ENCODE measurements at places on chromosomes 5 and 9.
A peak's percentile ranks its signal among the peaks of the same experiment; 100 is the strongest.

DNA sequence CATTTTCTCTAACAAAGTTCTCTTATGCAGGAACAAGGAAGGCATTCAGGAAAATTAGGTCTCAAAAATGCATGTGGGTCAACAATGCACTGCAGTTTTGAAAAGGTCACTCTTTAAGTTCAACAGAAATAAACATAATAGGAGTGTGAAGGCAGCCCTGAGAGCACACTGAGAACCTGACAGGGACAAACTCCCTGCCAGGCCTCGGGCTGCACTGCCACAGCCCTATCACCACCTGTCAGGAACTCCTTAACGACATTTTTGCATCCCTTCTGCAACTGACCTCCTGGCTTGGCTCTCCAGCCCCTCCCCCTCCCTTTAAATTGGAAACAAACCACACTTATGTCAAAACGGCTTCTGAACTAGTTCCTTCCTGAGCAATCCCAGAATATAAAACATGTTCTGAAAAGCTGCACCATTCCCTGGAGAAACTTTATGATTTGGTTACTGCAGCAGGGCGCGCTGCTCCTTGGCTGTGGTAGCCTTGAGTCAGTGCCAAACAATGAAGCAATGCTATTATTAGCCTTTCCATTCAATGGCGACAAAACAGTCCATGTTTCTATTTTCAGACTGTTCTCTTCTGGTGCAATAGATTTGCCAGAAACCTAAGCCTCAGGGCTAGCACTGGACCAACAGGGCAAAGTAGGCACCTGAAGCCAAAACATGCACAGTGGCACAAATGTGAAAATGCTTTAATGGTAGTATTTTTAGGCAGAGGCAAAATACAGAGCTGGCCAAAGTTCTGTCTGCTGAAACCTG, 160.1 kb upstream of the ZNF608 start:
- peak; percentile 78 for DNase-seq

DNA sequence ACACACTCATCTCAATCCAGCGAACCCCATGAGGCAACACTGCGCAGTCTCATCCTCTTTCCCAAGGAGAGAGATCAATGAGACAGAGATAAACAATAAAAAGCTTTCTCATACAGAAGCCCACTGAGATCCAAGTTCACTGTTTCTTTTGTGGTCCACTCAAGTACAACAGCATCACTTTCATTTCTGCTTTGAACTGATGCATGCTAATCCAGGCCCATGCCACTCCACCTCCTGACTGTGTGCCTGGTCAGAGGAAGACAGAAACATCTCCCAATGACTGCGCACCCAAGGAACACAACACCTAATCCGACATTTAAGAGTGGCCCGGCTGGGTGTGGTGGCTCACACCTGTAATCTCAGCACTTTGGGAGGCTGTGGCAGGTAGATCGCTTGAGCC, 104.0 kb downstream of the SERINC5 start:
- DNase-seq, result no peak

- DNase-seq, result no peak
Observed at GRCh38 chr5:43664501-43665040, 61.6 kb downstream of the NNT start.

- no peak for DNase-seq
Observed at GRCh38 chr9:124001866-124002525, 9.6 kb upstream of the LHX2 start.

DNA sequence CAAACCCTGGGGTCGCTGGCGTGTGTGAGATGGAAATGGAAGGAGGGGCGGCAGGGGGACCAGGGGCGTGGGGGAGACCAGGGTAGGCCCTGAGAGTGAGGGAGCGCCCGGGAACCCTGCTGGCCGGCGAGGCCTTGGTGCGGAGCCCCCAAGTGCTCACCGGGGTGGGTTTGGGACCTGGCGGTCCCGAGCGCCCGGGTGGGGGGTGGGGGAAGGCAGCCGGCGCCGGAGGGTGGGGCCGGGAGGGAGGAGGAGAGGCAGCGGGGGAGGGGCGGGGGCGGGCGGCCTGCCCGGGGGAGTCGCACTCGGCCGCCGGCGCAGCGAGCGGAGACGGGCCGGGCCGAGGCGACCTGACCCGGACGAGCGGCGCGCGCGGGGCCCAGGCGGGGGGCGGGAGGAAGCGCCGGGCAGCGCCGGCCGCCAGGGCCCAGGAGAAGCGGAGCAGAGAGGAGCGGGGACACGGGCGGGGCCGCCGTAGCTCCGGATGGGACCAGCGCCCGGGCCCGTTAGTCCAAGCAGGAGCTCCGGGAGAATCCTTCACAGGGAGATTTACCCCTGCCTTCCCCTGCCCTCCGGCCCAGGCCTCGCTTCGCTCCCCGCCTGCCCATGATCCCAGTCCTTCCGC, at the start of gene NPR2:
TSS of gene NPR2 (plus strand) at position 295 of the 625 bp plus-strand sequence. CDS start 818 bp downstream, outside the sequence.
- DNase-seq, result peak; percentile 27

GRCh38 chr9:108813951-108814601, 41.7 kb downstream of the ACTL7B start:
- peak; percentile 38 for DNase-seq

GRCh38 chr9:110842169-110842568, 173.6 kb downstream of the MUSK start:
- DNase-seq, result no peak

DNA sequence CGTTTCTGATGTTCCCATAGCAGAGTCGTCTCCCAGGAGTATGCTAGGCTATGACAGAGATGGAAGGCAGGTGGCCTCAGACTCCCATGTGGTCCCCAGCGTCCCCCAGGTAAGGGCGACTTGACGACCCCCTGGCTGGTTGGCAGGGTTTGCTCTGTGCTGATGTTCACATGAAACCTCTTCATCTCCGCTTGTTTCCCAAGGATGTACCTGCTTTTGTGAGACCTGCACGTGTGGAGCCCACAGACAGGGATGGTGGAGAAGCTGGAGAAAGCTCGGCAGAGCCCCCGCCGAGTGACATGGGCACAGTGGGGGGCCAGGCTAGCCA, 108.3 kb downstream of the WNK2 start:
- no peak for DNase-seq

DNA sequence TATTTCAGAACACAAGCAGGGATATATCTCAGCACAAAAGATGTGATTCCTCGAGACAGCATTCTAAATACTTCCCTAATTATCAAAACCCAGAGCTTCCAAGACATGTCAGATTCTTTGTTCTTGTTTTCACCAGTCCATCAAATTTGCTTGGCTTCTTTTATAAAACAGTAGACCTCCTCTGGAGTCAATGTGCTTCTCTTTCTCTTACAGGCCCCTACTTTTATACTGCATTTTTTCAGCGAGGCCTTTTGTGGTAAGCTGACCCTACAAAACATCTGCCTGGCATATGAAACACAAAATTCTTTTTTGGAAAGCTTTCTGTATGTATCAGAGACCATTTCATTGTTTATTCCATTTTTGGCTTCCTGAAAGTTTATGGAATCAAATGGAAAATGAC, 81.8 kb downstream of the ARSB start:
- DNase-seq, result no peak

DNA sequence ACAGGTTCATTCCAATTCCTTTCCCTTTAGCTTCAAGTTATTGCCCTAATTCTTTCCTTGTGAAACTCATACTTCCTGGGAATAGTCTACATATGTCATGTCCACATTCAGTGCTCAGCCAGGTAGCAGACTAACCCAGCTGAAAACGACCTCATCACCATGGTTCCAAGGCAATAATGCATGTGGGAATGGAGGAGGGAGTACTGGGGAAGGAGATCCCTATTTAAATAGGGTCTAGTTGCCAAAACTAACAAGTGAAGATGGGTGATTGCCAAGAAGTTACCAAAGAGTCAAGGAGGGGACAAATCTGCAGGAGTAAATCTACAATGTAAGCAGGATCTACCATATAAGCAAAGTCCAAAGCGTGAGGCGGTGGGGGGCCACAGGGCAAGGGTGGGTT, 47.3 kb upstream of the MCTP1 start:
- no peak for DNase-seq

DNA sequence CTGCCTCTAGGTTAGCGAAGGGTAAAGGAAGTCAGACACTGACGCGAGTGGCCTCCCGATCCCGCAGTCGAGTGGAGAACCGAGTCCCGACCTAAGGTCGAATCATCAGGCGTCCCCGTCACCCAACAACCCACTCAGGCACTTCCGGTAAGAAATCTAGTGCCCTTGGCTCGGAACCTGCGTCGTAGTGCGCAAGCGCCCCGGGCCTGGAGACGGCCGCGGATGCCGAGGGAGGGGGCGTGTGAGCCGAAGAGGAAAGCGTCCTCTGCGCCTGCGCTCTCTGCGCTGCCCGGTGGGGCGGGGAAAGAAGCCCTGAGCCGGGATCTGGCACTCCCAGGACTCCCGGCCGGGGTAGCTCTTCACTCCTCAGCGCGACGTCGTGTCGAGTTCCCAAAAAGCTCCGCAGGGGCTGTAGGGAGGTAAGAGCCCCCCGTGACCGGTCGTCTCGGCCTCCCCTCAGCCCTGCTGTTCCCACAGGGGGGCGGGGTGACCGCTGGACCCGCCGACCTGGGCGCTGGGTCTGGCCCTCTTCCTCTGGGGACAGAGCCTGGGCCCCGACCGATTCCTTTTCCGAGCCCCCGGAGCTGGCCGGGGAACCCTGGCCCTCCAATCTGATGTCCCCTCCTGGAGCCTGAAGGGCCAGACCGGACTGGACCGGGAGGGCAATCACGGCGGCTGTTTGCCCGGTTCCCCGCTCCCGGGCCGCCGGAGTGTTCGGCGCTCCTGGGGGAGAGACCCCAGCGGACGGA, at the start of gene ZFYVE16:
TSS of gene ZFYVE16 (plus strand) at position 330 of the 749 bp plus-strand sequence. CDS start 26,084 bp downstream, outside the sequence.
- DNase-seq, result peak; percentile 98

DNA sequence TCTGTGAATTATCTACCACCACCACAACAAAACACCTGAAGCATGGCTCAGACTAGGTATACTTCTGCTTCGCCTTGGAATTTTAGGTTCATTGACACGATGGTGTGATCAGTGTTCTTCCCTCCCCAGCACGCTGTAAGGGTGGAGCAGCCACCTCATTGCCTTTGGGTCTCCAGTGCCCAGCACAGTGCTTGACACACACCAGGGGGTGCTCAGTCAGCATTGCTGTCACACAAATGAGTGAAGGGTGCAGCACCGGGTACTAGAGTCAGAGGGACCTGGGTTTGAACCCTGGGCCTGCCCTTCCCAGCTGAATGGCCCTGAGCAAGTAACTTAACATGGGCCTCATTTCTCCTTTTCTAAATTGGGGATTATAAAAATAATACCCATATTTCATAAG, 9.9 kb upstream of the ANGPTL2 start:
- DNase-seq, result no peak

- no peak for DNase-seq
Observed at GRCh38 chr5:97559827-97560598, 377.0 kb upstream of the RIOK2 start.

- peak; percentile 54 for DNase-seq
Observed at GRCh38 chr5:149024477-149024876, 38.4 kb downstream of the SH3TC2 start.

GRCh38 chr5:139968547-139969261, 74.4 kb downstream of the NRG2 start:
- peak; percentile 52 for DNase-seq

- DNase-seq, result peak; percentile 50
Observed at GRCh38 chr5:17316970-17317459, 99.6 kb downstream of the BASP1 start.

GRCh38 chr9:70574151-70574837, 159.8 kb upstream of the KLF9 start:
- peak; percentile 89 for DNase-seq

- peak; percentile 81 for DNase-seq
Observed at GRCh38 chr5:36870399-36871040, 6.0 kb upstream of the NIPBL start.

GRCh38 chr9:95049761-95050160, 267.7 kb downstream of the FANCC start:
- no peak for DNase-seq

- no peak for DNase-seq
Observed at GRCh38 chr5:5139336-5139776, 774 bp upstream of the ADAMTS16 start.

DNA sequence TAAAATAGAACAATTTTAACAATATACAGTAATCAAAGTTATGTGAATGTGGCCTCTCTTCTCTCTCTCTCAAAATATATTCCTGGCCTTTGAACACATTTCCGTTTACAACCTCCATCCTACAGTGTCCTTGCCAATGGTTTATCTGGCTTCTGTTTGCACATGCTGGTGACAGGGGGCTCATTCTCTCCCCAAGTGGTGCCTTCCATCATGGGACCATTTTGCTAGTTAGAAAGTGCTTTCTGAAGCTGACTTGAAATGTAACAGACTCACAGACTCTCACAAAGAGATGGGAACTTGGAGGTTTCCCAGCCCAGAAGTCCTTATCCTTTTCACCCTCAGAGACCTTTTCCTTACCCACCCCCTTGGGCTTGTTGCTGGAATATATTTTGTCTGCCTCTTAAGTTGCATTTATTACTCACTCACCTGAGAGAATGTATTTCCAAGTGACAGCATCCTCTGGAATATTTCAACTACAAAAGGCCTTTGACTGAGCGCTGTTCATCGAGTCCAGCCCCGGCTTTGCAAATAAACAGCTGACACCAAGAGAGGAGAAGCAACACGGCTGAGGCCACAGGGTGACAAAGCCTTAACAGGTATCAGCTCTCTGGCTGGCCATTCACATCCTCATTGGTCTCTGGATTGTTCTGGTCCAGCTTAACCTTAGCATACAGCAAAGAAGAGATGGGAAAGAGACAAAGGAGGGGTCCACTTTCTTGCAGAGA, 17.5 kb upstream of the ALDH1B1 start:
- no peak for DNase-seq

DNA sequence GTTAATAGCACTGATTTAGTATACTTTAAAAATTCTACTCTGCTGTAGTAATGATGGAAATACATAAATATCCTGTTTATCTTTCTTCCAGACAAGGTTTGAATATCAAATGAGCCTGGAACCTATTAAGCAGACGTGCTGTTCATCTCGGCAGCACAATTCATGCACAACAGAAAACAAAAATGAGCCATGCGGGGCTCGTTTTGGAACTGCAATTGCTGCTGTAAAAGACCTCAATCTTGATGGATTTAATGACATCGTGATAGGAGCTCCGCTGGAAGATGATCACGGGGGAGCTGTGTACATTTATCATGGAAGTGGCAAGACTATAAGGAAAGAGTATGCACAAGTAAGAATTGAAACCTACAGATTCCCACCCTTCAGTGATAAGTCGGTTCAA, 79.1 kb upstream of the ITGA2 start:
- DNase-seq, result no peak

- DNase-seq, result no peak
Observed at GRCh38 chr9:124506433-124506832, 766 bp downstream of the NR5A1 start.

DNA sequence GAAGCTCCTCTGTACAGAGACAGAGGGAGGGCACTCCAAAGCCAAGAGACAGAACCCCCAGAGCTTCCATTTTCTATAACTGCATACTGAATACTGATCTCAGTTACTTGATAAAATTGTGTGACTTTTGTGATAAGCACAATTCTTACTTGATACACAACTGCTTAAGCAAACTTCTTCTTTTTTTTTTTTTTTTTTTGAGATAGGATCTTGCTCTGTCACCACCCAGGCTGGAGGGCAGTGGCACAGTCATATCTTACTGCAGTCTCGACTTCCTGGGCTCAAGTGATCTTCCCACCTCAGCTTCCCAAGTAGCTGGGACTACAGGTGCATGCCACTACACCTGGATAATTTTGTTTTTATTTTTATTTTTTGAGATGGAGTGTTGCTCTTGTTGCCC, 252.1 kb upstream of the ZNF608 start:
- no peak for DNase-seq

Data from fibroblast of lung (primary cell).